ENCODE measurements at places on chromosomes 11 and 22.

GRCh38 chr22:48177631-48178030 is 1415.2 kb downstream of the TBC1D22A start:
- no peak for ATAC-seq

- no peak for ATAC-seq
Measured at GRCh38 chr11:119342023-119342300, 1.3 kb upstream of the C1QTNF5 start.

DNA sequence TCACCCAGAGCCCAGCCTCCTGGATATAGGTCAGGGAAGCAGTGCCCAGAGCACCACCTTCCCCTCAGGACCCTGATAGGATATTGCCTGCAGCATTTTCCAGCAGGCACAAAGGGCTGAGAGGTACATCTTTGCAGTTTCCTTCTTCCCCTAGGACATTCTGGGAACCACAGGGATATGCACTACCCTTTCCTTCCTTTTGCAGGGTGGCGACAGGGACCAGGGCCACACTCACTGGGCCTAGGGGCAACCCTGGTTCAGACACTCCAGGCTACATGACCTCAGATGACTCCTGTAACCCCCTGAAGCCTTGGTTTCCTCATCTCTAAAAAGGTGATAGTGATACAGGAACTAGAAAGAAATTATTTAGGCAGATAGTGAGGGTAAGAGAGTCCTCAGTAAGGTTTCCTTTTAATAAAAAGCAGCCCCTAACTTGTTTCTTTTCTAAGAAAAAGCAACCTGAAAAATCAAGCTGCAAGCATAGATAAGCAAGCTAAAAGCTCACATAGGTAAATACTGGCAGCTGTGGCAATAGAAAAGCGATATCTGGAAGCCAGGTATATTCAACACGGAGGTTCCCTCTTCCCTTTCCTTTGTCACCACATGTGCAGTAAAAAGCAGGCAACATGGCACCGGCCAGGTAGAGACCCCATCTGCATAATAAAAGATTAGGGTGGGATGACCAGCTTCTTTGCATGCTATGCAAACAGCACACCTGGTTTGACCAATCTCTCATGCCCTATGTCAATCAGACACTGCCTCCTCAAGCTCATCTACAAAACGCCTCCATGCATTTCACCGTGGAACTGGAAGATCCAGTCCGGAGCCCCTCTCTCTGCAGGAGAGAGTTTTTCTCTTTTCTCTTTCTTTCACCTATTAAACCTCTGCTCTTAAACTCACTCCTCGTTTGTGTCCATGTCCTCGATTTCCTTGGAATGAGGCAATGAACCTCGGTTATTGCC is 13.2 kb upstream of the MRGPRX2 start:
- ATAC-seq = no peak

- peak; percentile 87 for ATAC-seq
Measured at GRCh38 chr11:100575860-100576717, 111.0 kb upstream of the ARHGAP42 start.

- no peak for ATAC-seq
Measured at GRCh38 chr22:42432818-42433217, 615 bp upstream of the NFAM1 start.

- peak; percentile 50 for ATAC-seq
Measured at GRCh38 chr11:122100037-122100755, 15.8 kb downstream of the BLID start.

DNA sequence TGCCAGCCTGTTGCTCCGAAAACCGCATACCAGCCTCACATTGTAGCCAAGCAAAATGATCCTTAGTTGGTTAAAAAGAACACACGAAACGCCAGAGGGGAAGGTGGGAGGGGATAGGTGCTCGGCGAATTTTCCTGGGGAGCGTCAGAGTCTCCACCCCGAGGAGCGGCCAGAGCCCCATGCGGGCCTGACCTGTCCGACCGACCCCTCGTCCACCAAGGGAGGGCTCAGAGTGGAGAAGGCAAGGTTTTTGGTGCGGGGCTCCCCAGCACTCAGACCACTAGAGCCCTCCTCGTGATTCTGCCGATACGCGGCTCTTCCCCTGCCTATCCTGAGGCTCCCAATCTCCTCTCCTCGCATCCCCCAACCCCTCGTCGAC is 39.6 kb downstream of the DIXDC1 start:
- ATAC-seq = no peak

- no peak for ATAC-seq
Measured at GRCh38 chr11:119786431-119787073, 57.6 kb upstream of the NECTIN1 start.

- peak; percentile 47 for ATAC-seq
Measured at GRCh38 chr11:762421-763072, 14.7 kb downstream of the GATD1 start.

DNA sequence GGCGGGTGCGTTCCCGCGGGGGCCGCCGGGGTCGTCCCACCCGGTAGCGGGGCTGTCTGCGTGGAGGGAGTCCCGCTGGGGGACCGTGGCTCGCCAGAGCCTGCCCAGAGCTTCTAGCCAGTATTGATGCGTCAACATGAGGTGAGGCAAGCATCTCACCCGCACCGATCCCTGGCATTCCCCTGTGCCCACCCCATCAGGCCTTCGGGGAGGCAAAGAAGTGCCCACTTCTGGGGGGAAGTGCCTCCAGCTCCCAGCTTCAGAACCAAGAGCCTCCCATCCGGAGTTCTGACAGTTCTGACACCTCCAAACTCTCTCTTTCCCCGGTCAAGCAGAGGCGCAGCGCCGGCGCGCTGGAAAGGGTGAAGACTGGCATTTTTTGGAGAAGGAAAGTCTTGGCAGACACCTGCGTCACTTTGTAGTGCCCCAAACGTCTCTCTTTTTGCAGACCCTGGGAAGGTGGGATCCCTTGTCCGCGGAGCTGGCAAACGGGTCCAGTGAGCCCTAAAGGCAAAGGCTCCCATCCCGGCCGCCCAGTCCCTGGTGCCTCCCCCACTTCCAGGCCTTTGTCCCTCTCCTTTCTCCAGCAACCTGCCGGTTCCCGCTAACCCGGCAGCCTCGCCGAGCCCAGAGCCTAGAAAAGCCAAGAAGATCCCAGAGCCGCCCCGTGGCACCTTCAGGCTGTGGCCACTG is 3.2 kb upstream of the PAX6 start:
- ATAC-seq = no peak

DNA sequence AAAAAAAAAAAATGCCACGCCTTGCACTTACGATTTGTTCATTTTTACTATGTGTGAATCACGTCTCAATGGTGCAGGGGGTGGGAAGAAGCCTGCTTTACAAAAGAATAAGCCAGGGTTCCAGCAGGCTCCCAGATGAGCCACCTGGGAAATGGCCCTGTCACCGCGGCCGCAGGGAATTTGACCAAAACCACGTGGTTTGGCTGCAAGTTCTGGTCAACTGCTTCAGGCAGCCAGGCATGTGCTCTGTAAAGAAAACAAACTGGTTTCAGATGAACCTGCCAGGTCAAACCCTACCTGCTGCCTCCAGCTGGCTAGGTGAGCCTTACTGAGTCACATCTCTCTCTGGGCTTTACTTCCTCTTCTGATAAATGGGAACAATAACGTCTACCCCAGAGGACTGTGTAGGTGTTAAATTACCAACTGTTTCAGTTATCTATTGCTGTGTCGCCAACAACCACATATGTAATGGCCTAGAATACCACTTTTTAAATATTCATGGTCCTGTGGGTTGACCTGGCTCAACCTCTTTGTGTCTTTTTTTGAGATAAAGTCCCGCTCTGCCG is 30.5 kb upstream of the GCAT start:
- ATAC-seq = no peak
